ENCODE measurements at places on chromosomes 1 and 21.

- DNase-seq: no peak
Observed at GRCh38 chr1:65998763-65999583, 206.3 kb downstream of the PDE4B start.

GRCh38 chr1:221022331-221022730 is 143.1 kb downstream of the HLX start:
- no peak for DNase-seq

DNA sequence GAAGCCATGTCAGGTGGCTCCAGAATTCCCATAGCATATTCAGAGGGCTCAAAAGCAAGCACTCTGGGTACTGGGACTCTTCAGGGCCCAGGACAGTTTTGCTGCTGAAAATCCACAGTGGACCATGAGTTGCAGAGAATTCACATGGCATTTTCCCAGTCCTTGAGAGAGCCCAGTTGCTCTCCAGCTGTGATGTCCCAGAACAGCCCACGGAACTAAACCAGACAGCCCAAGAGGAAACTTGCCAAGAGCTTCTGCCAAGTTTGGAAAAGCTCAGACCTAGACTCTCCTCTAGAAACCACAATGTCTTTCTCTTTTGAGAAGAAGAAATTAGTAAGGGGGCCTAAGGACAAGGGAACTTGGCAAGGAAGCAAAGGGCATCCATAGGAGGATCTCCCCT is 69.4 kb downstream of the RGS2 start:
- DNase-seq: no peak

DNA sequence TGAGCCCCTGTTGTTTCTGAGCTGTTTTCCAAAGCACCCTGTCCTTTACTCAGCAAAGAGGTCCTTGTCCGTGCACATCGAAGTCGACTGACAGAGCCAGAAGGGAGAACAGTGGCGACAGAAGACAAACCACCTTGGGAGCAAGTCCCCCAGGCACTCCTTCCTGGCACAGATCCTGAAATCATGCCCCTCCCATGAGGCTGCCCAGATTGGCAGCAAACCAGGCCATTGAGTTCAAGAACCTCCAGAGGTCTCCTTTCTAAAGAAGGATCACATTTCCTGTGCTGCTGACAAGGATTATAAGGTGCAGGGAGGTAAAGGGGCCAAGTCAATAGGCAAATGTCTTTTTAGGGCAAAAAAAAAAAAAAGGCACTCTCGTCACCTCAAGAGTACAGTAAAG is 84.7 kb upstream of the HIVEP3 start:
- no peak for DNase-seq

DNA sequence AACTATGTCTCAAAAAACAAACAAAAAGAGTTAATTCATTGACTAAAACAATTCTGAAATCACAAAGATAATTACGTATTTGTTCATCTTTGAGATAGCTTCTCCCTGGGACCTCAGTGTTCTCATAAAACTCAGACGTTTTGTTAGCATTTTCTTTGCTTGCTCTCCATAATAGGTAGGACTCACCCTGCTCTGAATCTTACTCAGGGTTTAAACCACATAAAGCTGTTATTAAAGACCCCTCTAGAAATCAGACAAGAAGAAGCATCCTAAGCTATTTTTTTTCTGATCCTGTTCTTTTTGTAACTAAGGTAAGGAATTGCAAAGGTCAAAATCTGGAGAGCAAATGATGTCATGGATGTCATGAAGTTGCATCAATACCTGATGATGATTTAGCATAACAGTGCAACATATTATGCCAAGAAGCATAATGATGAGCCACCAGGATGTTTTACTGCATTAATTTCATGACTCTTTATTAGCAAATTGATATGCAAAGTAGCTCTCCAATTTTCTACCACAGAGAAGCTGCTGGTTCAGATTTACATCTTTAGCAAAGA is 2.4 kb downstream of the FBXO42 start:
- no peak for DNase-seq

GRCh38 chr1:228530086-228530758 is 43.0 kb downstream of the RNF187 start:
- no peak for DNase-seq

All from NAMALWA (cell line).